Activated T-cell treated with anti-CD3 and anti-CD28 coated beads for 24 hours (primary cell): ENCODE measurements at places on chromosomes 3 and 15.

DNA sequence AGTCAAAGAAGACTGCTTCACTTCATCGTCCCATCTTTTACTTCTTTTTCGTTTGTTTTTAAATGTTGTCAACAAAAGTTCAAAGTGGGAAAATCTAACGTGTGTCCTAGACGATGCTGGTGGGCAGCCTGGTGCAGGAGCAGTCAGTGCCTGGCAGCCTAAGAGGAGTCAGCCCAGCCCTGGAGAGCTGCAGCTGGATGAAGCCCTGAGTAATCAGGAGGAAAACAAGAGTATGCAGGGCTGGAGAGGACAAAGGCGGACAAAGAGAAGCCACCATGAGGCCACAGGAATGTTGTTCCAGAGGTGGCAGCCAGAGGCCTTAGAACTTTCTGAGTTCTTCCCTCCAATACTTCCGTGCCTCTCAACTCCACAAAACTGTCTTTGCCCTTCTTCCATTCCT lies 5.7 kb downstream of the ADAMTS17 start:
- no peak for DNase-seq

GRCh38 chr3:65701516-65701915 lies 337.2 kb downstream of the MAGI1 start:
- no peak for DNase-seq

GRCh38 chr3:156024904-156025533 lies 95.4 kb upstream of the KCNAB1 start:
- DNase-seq, result no peak

DNA sequence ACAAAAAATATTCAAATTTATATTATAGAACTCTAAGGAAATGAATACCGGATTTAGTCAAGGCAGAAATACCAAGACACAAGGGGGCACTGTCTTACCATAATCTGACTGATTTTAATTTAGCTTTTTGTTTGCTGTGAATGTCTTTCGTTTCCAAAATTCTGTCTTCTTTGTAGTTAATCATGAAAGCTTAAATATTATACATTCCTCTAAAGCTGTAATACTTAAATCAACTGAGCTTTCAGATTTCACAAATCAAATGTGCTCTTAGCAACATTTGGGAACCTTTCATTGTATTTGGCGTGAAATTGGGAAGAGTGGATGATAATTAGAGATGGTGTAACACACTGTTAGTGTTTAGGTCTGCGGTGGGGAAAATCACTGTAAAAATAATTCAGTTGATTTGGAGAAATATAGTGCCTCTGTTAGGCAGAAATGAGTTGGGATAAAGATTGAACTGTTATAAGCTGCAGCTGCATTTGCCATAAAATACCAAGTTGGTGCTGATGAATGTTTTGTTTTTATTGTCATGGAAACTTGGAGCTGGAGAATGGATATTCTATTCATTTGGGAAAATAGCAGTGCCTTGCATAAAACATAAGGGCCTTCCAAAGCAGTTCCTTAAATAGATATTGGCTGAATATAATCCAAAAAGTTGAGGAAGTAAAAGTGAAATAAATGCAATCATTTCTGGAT lies 228.2 kb downstream of the TCF12 start:
- no peak for DNase-seq

DNA sequence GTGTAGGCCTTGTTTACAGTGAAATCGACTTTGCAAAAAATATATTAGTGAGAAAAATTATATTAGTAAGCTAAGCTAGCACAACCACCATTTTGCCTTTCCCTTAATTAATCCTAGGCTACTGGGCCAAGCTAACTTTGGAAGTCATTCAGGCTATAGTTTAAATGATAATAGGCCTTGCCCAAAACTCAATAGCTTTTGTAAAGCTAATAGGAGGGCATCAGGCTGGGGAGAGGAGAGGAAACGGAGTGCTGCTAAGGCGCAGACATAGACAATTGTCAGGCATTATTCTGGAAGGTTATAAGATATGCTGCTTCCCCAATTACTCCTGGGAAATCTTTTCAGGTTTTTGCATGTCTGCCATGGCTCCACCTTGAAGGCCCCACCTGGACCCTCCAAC lies 1286.0 kb downstream of the NSUN3 start:
- DNase-seq, result no peak

- no peak for DNase-seq
Measured at GRCh38 chr3:140599496-140599895, 78.4 kb upstream of the TRIM42 start.

GRCh38 chr3:109035082-109035481 lies 81.4 kb upstream of the GUCA1C start:
- no peak for DNase-seq

DNA sequence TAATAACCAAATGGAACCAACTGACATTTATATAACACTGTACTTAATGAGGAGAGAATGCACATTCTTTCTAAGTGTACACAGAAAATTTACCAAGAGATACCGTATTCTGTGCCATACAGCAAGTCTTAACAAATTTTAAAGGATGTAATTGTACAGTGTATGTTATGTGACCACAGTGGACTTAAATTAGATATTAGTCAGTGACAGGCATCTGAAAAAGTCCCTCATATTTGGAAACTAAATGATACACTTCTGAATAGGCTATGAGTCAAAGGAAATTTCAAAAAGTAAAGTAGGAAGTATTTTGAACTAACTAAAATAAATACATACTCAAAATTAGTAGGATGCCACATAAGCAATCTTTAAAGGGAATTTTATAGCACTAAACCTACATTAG lies 59.6 kb upstream of the P3H2 start:
- DNase-seq, result no peak

- DNase-seq, result no peak
Measured at GRCh38 chr3:39050029-39050428, 1.7 kb downstream of the SCN11A start.

- no peak for DNase-seq
Measured at GRCh38 chr15:68228143-68228970, 1.2 kb downstream of the CLN6 start.

- DNase-seq, result no peak
Measured at GRCh38 chr3:52481819-52482521, 13.2 kb upstream of the STAB1 start.

DNA sequence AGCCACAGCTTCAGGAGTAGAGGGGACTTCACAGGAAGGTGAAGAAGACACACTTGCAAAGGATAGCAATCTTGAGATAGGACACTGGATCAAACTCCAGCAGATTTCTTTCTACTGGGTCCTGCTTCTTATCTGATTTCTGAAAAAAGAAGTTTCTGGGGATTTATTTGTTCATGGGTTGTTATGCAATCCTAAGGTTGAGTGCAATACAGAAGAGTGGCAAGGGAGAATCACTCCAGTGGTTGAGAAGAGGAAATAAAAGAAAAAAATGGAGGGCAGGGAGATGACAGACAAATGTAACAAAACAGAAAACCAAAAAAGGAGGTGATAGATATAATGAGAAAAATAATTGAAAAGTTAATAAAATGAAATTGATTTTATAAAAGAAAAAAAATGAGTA lies 858.3 kb downstream of the TUSC7 start:
- no peak for DNase-seq

DNA sequence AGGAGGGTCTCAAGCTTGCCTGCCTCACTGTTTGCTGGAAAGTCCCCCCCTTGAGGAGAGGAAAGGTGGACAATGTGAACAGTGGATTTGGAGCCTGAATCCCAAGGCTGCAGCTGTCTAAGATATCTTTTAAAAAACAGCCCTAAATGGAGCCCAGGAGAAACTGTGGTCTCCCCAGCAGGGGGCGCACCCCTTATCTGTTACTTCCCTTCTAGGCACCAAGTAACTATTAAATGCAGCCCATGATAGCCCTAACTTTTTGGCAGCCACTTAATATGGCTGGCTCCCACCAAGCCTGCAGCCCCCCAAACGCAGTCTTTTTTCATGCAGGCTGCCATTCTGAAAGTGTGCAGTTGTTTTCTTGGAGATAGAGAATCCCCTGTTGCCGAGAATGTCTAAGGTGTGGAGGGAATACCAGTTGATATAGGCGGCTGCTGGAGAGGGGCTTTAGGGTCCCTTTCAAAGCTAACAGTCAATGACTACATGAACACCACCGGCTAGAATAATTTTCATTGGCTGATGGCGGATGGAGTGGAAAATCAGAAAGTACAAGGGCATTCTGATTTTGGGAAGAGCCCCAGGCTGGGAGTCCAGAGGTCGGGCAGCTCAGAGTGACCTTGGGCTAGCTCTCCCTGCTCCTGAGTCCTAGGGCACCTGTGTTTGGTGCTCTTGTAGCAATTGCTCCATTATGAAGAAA lies 1.3 kb downstream of the RHCG start:
- no peak for DNase-seq

DNA sequence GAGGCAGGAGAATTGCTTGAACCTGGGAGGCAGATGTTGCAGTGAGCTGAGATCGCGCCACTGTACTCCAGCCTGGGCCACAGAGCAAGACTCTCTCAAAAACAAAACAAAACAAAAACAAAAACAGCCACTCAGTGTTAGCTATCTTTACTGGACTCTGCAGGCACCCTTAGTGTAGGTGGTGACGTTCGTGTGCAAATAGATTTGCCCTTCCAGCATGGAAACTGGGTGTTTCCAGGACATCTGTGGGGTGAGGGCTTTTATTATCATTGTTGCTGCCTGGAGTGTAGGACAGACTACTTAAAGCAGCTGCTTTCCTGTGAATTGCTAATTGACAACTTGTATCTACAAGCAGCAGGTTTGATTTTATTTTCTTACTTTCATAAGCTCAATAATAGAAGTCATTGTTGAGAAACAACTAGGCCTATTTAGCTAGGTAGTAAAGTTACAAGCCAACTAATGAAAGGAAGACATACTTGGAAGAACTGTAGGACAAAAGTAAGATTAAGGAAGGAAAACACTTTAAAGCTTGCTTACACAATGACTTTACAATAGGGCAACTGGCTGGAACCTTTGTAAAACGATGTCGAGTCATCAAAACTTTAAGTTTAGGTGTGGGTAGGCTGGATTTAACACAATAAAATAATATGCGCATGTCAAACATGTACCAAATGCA lies 25.4 kb upstream of the SPPL2A start:
- DNase-seq, result no peak

DNA sequence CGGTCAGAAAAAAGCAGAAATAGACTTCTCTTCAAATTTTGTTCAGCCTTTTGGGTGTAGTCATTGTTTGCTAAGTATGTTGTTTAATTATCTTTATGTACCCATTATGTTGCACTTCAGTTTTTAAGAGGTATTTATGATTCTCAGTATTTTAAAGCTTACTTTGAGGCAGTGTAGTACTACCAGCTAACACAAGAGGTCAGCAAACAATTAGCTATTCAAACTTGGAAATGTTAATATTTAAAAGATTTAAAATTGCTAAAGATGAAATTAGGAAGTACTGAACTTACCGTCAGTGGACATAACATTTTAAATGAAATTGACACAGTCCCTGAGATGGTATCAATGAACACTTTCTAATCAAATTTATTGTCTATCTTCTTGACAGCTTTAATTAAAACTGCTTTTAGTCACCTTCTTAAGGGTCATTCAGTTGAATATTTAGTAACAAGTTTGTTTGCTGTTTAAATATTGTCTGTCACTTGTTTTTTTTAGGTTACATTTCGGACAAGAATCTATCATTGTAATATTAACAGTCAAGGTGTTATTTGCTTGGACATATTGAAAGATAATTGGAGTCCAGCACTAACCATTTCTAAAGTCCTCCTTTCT lies 28.1 kb downstream of the NKIRAS1 start:
- DNase-seq, result no peak

DNA sequence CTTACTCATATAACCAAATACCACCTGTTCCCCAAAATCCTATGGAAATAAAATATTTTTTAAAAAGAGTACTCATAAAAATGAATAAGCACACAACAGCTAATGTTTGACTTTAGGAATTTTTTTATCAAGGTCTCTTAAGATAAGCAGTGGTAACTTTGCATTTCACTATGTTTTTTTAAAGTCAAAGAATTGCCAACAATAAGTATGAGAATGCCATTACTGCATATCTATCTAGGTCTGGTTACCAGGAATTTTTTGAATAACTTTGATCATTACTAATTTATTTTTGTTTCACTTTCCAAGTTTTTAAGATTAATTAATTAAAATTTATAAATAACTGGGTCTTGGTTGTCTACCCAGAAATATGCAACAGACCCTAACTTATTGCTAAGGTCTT lies 41.5 kb downstream of the PLSCR4 start:
- no peak for DNase-seq

- DNase-seq, result no peak
Measured at GRCh38 chr15:31259562-31260252, 66.9 kb upstream of the KLF13 start.

DNA sequence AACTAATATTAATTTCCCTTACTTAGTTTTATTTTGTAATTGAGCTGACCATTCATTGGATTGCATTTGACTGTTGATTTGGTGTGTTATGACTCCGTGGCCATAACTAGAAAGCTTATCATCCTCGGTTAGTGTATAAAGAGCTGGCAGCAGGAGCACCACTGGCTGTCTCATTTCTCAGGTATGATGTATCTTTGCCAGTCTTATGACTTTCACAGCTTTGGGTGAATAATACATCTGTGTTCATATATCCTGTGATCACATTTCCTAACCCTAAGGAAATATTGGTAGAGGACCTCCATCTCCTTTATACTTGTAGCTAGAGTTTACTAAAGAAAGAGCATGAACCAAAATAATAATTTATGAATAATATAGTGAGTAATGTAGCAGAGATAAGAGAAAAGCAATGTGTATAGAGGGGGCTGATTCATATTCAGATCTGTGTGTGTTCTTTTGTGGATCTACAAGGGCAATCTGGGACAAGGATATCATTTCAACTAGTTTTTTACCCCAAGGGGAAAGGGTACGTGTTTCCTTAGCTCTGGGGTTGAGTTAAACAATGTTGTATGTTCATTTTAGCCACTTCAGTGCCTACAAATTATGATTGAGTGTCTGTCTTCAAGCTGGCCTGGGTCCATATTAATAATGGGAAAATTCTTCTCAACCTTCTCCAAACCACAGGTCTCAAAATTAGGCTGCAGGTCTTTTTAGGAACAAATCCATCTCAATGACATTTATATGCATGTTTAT lies 901.7 kb downstream of the NTRK3 start:
- DNase-seq, result no peak

DNA sequence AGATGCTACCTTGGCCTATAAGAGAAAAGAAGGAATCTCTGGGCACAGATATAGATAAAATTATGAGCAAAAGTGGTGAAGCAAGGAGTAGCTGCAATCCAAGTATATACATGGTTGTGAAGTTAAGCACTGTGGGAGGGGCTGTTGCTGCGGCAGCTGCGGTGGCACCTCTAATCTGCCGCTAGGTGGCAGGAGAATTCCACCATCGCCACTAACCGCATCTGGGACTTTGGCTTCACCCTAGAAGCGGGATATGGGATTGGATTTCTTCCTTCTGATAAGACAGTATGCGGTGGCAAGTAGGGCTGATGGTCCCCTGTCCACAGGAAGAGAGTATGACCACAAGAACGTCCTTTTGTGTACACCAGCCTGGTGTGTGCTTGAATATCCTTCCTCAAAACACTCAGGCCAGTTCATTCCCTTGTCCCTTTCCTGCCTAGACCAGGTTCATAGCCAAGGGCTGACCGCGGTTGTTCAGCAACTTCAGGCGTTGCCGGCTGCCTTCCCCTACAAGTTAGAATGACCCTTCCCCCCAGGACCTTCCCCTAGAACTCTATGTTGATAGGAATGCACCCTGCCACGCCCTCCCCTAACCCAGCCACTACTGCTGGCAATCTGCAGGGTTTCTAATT lies 5.1 kb downstream of the MAGEL2 start:
- peak; percentile 17 for DNase-seq

- no peak for DNase-seq
Measured at GRCh38 chr3:139718415-139718814, 40.6 kb upstream of the NMNAT3 start.
